Activated CD4-positive, alpha-beta T cell treated with anti-CD3 and anti-CD28 coated beads, Interleukin-2, Interleukin-6, amounts not matched to agents 100 ng/mL and 50 ng/mL, durations not matched to agents 16 hours and 8 hours (primary cell): ENCODE measurements at places on chromosomes 5 and 9.

DNA sequence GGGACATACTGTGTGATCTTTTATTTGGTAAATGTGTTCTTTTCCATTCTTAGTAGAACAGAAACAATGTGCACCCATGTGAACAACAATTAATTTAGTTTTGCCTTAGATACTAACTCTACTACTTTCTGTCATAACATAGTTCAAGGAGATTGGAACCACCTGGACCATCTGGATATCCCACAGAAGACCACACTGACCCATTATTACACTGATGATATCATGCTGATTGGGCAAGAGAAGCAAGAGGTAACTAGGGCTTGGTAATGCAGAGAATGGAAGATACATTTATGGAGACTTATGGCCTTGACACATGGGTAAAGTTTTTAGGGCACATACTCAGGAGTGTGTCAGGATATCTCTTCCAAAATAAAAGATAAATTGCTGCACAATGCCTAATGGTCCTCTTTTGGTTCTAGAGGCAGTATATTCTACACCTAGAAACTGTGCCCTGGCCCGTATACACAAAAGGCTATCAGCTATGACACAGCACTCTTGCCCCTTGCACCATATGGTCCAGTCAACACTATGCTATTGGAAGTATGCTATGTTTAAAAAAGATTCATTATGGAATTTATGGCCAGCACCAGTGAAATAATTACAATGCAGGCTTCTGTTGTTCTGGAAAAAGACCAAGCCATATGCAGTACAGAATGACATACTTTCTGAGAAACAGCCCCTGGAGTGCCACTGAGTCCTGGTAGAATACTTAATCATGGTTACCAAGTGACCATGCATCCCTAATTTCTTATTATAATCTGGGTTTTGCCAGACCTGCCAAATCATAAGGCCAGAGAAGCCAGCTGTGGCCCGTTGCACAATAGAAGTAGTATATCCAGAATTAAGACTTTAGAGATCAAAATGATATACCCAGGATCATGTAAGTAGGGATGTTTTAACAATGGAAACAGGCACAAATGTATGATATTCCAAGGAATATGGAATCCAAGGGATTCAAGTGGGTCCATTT, 41.6 kb upstream of the MROH2B start:
- DNase-seq: no peak

DNA sequence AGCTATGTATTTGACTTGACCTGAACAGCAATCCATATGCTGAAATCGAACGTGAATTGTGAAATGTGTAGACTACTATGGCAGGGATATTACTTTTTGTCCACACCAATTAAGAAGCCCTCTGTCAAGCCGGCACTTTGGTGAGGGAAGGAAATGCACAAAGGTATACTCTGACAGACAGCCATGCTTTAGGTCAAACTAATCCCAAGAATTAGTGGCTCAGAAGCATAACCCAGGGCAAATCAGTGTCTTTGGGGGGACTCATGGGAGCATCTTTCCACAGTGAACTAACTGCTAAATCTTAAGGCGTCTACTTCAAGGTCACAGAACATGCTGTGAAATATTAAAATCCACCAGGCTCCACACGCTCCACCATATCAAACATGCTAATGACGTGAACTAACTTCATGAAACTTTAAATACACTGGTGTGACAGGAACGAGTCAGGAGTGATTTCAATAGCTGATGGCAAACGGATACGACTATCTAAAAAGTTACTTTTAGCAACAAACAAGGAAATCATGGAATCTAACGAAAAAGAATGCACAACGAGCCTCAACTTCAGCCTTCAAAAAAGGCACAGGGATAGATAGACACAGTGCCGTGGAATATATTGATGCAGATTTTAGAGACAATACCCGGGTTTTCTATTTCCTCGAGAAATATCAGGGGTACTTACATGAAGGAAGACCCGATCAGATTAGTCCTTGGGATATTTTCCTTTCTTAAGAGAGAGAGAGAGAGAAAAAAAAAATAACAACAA, 527 bp downstream of the MEF2C start:
- DNase-seq: no peak

DNA sequence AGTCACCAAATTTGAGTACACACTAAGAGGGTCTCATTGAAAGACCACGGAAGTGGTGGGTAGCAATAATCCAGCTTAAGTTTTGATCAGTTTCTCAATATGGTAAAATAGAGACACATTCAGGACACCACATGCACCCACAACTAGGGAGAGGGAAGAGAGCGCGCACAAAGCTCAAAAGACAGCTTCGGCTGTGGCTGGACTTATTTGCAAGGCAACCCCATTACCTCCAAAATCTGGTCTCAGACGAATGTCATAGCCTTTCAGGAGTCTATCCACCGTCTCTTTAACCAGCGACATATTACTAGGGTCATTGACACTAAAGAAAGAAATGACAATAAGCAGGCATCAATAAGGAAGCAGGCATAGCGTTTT, 443 bp downstream of the GABRB2 start:
- DNase-seq: no peak

- DNase-seq: no peak
Observed at GRCh38 chr5:177089127-177089526, 2.4 kb downstream of the FGFR4 start.

DNA sequence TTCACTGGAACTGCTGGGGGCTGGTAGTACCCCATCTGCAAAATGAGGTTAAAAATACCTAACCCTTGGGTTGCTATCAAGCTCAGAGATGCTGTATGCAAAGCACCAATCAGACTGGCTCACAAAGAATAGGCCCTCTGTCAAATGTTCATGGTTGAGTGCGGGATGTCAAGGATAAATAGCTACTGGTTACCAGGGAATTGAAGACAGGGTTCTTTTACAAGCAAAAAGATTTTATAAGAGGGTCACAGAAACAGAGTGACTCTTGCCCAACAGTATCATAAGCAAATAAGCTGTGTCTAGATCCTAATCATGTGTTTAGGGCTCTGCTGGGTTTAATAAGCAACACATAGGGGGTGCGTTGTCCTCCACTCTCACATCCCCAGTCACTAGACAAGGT, 11.9 kb downstream of the SYK start:
- DNase-seq: no peak

GRCh38 chr5:1657161-1657741, 133.5 kb upstream of the LPCAT1 start:
- no peak for DNase-seq

- no peak for DNase-seq
Observed at GRCh38 chr5:179315356-179315890, 29.8 kb downstream of the ADAMTS2 start.

- DNase-seq: no peak
Observed at GRCh38 chr9:86893811-86894490, 53.4 kb downstream of the GAS1 start.

DNA sequence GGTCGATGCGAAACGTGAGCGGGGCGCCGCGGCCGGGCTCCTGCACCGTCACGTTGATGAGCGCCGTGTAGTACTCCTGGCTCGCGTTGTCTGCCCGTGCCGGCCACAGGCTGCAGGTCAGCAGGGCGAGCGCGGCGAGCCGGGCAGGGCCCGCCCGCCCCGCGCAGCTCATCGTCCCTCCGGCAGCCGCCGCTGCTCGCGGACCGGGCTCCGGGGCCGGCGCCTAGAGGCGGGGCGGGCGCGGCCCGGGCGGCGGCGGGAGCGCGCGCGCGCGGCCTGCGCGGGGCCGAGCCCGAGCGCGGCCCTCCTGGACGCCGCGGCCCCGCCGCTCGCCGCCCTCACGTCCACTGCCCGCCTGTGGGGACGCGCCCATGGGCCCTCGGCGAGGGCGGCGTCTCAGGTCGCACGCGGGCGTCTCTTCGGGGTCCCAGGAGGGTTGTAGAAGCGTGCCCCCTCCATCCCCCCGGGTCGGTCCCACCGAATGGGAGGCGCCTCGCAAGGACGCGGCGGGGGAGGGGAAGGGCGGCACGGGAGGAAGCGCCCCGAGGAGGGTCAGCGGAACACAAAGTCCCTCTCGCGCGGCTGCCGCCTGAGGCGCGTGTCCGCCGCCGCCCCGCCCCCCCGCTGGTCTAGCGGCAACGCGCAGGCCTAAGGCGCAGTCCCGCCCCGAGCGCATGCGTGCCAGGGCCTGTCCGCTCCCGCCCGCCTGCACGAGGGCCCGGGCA, at the start of gene RNF130:
RNF130 (minus strand) TSS at position 229 of the 725 bp plus-strand sequence; CDS start at position 172, 57 bp downstream.
- DNase-seq: peak; percentile 87

GRCh38 chr9:130984521-130984920, 24.5 kb upstream of the LAMC3 start:
- no peak for DNase-seq

GRCh38 chr5:142861011-142861410, 90.8 kb downstream of the ARHGAP26 start:
- no peak for DNase-seq

DNA sequence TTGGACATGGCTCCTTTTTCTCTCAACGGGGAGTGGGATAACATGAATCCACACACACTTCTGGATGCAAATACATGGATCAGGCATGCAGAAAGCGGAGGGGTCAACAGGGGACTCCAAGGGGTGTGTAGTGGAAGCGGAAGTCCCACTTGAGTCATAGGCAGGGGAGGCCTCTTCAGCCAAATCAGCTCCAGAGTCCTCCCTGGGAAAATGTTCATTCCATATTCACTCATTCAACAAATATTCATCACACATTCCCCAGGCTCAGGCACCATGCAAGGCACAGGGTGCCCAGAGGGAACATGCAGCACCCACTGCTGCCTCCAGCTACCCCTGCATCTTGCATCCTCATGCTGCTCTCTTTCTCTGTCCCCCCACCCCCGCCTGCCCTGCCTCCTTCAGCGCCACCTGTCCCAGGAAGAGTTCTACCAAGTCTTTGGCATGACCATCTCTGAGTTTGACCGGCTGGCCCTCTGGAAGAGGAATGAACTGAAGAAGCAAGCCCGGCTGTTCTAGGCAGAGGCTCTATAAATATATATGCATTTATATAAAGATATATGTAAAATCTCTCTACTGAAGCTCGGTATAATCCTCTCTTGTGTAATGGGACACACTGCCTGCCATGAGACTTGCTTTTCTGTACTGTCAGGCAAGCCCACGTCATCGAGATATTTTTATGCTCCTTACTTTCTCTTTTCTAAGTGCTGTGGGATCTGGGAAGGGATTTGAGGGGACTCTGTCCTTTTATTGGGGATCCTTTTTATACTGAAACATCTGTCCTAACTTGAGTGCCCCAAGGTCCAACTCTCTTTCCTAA, 13.6 kb upstream of the AFAP1L1 start:
- no peak for DNase-seq

DNA sequence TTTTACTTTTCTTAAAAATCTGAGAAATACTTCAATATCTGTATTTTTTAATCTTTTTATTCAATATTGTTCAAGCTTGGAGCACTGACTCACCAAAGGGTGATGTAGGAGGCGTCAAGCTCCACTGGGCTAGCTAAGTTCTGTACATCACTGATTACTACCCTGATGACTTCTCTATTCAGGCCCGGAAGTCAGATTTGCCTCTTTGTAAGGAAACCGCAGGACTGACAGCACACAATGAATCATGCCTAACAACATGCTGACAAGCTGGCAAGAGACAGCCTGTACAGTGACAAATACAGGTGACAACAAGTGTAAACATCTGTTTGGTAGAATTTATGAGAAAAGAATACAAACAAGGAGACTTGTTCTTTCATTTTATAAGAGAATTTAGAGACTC, 627.9 kb upstream of the RORB start:
- DNase-seq: peak; percentile 65

- DNase-seq: no peak
Observed at GRCh38 chr5:76273206-76273885, 129.7 kb upstream of the IQGAP2 start.

GRCh38 chr5:173742432-173742816, 126.0 kb upstream of the BOD1 start:
- peak; percentile 14 for DNase-seq

DNA sequence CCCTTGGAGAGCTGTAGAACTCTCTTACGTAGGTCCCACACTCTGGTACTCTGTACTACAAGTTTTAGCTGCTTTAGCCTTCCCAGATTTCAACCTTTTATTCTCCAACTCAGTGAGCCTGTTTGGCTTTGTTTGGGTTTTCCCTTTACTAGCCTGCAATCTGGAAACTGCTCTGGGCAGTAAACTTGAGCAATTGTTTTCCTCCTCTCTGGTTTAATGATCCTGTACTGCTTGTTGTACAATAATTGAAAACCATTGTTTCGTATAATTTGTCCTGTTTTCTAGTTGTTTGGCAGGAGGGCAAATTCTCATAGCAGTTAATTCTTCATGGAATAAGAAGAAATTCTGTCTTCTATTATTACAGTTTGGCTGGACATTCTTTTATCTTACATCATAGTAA, 62.8 kb upstream of the TLX3 start:
- DNase-seq: no peak

DNA sequence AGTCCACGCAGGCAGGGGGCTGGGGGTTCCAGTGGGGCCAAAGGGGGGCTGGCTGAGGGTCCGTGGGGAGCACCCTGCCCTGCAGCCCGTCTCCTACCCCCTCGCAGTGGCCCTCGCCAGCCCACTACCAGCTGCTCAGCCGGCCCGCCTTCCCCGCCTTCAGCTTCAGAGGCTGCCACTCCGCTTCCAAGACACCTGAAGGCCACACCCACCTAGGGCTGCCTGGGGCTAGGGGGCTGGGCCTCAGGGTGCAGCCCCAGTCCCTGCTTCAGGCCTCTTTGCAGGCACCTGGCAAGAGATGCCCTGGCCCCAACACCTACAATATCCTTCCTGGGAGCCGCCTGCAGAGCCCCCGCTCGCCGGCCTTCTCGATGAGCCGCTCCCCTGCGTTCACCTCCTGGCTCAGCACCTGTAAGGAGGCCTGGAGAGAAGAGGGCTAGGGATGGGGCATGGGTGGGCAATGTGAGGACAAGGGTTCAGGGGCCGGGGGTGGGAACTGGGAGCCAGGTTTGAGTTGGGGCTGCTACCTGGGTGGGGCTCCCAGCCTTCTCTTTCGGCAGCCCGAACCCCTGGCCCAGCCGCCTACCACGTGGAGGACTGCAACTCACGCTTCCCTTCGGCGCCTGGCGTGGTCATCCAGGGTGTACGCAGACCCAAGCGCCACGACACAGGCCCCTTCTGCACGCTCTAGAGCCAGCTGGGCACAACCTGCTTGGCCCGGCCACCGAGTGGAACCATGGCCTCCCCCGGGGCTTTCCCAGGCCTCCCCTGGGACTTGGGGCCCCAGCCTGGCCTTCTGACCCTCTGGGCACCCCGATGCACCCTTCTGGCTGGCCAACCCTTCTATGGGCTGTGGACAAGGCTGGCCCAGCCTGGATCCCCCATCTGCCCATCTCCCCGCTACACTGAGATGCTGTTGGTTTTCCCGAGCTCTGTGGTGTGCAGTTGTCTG, 1.7 kb downstream of the STPG3 start:
- DNase-seq: no peak

DNA sequence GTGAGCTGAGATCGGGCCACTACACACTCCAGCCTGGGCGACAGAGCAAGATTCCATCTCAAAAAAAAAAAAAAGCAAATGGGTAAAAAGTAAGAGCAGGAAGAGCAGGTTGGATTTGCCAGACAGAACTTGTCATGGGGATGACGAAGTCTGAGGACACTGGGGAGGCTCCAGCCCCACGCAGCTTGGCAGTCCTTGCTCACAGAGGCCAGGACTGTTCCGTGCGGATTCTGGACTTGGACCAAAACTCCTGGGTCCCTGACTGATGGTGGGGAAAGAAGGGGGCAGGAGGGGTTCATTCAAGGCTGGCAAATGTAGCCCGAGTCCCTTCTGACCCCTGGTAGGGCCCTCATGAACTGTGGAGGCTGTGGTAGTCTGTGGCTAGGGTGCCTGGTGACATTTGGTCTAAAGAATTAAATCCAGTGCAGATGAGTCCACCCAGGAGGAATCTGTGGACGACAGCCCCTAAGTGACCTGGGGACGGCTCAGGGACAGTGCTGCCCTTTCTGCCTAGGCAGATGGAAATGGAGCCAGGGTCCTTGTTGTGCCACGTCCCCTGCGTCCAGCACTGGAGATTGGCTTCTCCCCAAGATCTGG, 3.1 kb downstream of the FGD3 start:
- DNase-seq: no peak

- DNase-seq: no peak
Observed at GRCh38 chr5:143646961-143647360, 165.0 kb upstream of the HMHB1 start.
